Dorsolateral prefrontal cortex (tissue), 122 donors: ENCODE measurements at places on chromosomes 4 and X. TPM values are rescaled to one million over a fixed set of nuclear protein-coding genes. Genes with fewer than 3 reads are reported as not detected.

GPR143 gene
- total RNA-seq: 6.7 TPM

KLHL4 gene
- total RNA-seq: 21.6 TPM

ITM2A gene
- 58.8 TPM for total RNA-seq

UCP1 gene
- not detected for total RNA-seq

SPANXC gene
- not detected for total RNA-seq

MFAP3L gene
- 72.5 TPM for total RNA-seq

VAMP7 gene
- total RNA-seq: 38.6 TPM

SLC10A4 gene
- 4.3 TPM for total RNA-seq

SEPSECS gene
- 10.3 TPM for total RNA-seq

UNC5C gene
- 28.2 TPM for total RNA-seq

FAT4 gene
- 10.6 TPM for total RNA-seq

VCX gene
- not detected for total RNA-seq

PSAPL1 gene
- total RNA-seq: not detected

TAF7L gene
- total RNA-seq: 1.2 TPM

BEX1 gene
- total RNA-seq: 152 TPM

TMEM255A gene
- 6.0 TPM for total RNA-seq

HDAC8 gene
- total RNA-seq: 44.8 TPM

ITIH6 gene
- total RNA-seq: not detected

SSX4 gene
- total RNA-seq: not detected

TNMD gene
- not detected for total RNA-seq

ASMT gene
- total RNA-seq: 1.2 TPM

FAM9B gene
- not detected for total RNA-seq

ATOH1 gene
- total RNA-seq: not detected

LGI2 gene
- total RNA-seq: 7.8 TPM

CXCL1 gene
- total RNA-seq: 1.4 TPM

CNGA1 gene
- 0.69 TPM for total RNA-seq

RAB9B gene
- 14.6 TPM for total RNA-seq

ZFP92 gene
- 5.8 TPM for total RNA-seq

ARX gene
- total RNA-seq: 9.9 TPM

IL21 gene
- total RNA-seq: not detected
